ENCODE measurements at places on chromosomes 6 and 20.
A peak's percentile ranks its signal among the peaks of the same experiment; 100 is the strongest.

DNA sequence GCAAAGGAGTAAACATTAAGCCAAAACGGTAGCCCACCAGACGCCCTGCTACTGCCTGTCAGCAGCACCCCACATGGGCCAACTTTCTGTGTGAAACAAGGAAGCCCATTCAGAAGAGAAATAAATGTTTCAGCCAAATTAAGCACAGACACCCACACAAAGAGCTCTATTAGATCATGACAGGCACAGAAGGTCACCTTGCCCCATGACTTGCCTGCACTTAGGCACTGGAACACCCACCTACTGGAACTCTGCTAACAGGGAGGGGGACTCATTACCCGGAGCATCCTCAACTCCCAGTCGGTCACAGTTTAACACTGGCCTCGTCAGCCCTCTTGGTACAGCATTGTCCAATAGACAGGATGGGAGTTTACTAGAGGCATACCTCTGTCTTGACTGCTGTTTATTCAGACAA, 31.8 kb downstream of the GFOD1 start:
- no peak overlapping the region for H3K27ac ChIP-seq
- peaks cover 9% of the 10 kb centered on the region for H3K4me1 ChIP-seq
- DNase-seq, result no peak

GRCh38 chr6:1820165-1820564, 210.4 kb downstream of the FOXC1 start:
- H3K4me3 ChIP-seq, result no peak overlapping the region
- peaks cover 18% of the 10 kb centered on the region for H3K4me1 ChIP-seq
- no peaks in the 10 kb centered on the region for H3K27me3 ChIP-seq
- H3K27ac ChIP-seq, result no peak overlapping the region

GRCh38 chr6:81105998-81106397, 646.5 kb downstream of the TENT5A start:
- no peaks in the 10 kb centered on the region for H3K27me3 ChIP-seq
- H3K4me1 ChIP-seq, result no peaks in the 10 kb centered on the region
- no peaks in the 10 kb centered on the region for H3K36me3 ChIP-seq
- H3K27ac ChIP-seq, result no peak overlapping the region
- H3K4me3 ChIP-seq, result no peak overlapping the region

- H3K4me1 ChIP-seq, result peaks cover 10% of the 10 kb centered on the region
- no peaks in the 10 kb centered on the region for H3K27me3 ChIP-seq
- H3K4me3 ChIP-seq, result peak overlapping the region; percentile 88
- H3K27ac ChIP-seq, result no peak overlapping the region
Observed at GRCh38 chr20:33685328-33686099, 671 bp downstream of the E2F1 start.

- no peaks in the 10 kb centered on the region for H3K27me3 ChIP-seq
- H3K27ac ChIP-seq, result no peak overlapping the region
- no peak overlapping the region for H3K4me3 ChIP-seq
- H3K36me3 ChIP-seq, result no peaks in the 10 kb centered on the region
- H3K4me1 ChIP-seq, result peaks cover 16% of the 10 kb centered on the region
Observed at GRCh38 chr6:221531-222349, 70.5 kb upstream of the DUSP22 start.

GRCh38 chr6:8181951-8182845, 79.8 kb upstream of the EEF1E1 start:
- DNase-seq, result no peak
- H3K36me3 ChIP-seq, result no peaks in the 10 kb centered on the region
- H3K4me3 ChIP-seq, result no peak overlapping the region

DNA sequence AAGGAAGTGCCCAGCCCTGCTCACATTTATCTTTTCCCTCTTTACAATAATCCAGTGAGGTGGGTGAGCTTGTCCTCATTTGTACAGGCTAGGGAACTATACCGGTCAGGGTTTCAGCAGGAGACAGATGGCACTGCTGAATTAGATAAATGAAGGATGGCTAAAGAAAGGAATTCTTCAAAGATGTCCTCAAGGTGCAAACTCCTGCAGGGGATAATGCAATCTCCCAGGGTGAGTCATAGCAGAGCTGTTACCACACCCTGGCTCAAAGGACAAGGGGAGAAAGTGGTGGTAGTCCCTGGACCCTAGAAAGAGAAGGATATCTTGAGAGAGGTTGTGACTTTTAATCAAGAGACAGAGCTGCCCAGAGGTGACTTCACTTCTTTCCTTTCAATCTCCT, 66.7 kb downstream of the RFPL4B start:
- no peaks in the 10 kb centered on the region for H3K36me3 ChIP-seq
- DNase-seq, result no peak
- H3K4me1 ChIP-seq, result peaks cover 4% of the 10 kb centered on the region
- no peak overlapping the region for H3K4me3 ChIP-seq
- H3K27ac ChIP-seq, result no peak overlapping the region
- H3K27me3 ChIP-seq, result no peaks in the 10 kb centered on the region

DNA sequence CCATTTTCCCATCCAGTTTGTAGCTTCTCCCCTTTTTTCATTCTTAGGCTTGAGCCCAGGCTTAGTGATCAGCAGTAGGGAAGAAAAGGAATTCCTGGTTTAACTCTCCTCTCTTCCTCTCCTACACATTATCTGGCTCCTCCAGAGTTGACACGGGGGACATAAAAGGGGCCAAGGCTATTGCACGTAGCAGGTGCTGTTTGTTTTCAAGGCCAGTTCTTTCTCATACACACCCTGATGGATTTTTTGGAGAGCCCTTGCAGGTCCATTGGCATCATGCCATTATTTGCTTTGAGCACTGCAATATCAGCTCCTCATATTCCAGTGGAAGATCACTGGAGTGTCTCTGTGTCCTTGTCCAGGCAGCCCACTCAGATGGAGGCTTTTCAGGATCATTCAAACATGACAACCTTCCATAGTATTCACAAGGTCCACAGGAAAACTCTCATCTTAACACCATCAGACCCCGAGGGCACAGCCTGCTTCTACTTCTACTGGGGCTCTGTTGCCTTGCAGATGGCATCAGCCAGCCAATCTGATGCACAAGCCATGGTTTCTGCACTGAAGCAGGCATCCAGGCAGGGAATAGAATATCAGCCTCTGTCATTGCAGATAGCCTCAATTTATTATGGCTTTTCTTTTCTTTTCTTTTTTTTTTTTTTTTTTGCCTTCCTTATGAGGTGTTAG, 18.8 kb downstream of the PLCB4 start:
- H3K36me3 ChIP-seq, result no peaks in the 10 kb centered on the region
- no peak overlapping the region for H3K27ac ChIP-seq
- peaks cover 11% of the 10 kb centered on the region for H3K4me1 ChIP-seq
- H3K4me3 ChIP-seq, result no peak overlapping the region
- H3K27me3 ChIP-seq, result no peaks in the 10 kb centered on the region
- DNase-seq, result no peak

DNA sequence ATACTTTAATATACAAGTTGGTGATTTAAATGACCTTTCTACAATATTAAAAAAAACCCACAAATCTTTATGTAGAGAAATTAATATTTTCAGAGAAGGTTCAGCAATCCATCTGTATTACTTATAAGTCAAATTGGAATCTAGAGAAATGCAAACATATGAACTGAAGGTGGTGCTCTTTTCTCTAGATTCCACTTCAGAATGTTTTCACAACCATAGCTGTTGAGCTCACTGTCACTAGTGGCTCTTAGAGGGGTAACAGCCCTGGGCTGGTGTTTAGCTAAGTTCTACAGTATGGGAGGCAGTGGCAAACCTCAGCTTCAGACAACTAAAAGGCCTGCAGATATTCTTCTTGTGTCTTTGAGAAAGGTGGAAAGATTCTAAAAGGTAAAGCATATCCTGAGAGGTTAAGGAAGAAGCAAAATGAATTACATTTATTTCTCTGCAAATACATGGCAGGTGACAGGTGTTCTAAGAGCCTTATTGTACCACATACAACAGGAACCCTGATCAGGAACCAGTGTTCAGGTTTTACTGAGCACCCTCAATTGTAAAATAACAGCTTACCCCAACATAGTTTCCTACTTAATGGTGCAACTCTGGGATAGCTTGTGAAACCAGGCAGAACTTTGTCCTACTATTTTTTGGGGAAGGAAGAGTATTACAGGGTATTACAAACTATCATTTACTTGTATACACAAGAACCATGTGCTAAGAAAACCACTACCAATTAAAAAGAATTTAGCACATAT, 56.6 kb upstream of the SAMHD1 start:
- no peak for DNase-seq
- no peak overlapping the region for H3K27ac ChIP-seq
- H3K4me3 ChIP-seq, result no peak overlapping the region
- H3K27me3 ChIP-seq, result no peaks in the 10 kb centered on the region

GRCh38 chr20:37524859-37525708, 2.6 kb downstream of the BLCAP start:
- peaks cover 49% of the 10 kb centered on the region for H3K4me1 ChIP-seq
- H3K4me3 ChIP-seq, result peak overlapping the region; percentile 84
- H3K27me3 ChIP-seq, result no peaks in the 10 kb centered on the region
- no peak for DNase-seq
- no peaks in the 10 kb centered on the region for H3K36me3 ChIP-seq
- H3K27ac ChIP-seq, result no peak overlapping the region

- no peaks in the 10 kb centered on the region for H3K27me3 ChIP-seq
- no peak overlapping the region for H3K27ac ChIP-seq
- no peak overlapping the region for H3K4me3 ChIP-seq
- H3K4me1 ChIP-seq, result no peaks in the 10 kb centered on the region
Observed at GRCh38 chr6:45036103-45036502, 292.0 kb upstream of the RUNX2 start.

DNA sequence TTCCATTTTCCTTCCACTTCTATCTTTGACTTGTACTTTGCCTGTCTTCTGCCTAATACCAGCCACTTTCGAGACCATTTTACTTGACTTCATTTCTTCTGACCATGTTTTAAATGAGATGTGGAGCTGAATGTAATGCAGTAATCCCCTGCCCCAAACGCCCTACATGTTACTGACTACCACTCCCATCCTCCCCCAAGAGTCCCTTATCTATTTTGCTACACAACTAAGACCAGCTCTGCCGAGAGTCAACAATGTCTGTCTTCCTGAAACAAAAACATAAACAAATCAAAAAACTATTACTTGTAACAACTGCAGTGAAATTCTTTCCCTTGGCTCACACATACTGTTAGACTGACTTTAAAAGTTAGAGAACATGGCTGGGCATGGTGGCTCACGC, 27.1 kb upstream of the KIAA1586 start:
- H3K27me3 ChIP-seq, result no peaks in the 10 kb centered on the region
- no peak overlapping the region for H3K4me3 ChIP-seq
- no peak for DNase-seq
- H3K4me1 ChIP-seq, result 0 out of 2 replicates have a peak, but pooled peaks cover 9% of the 10 kb centered on the region
- no peak overlapping the region for H3K27ac ChIP-seq

DNA sequence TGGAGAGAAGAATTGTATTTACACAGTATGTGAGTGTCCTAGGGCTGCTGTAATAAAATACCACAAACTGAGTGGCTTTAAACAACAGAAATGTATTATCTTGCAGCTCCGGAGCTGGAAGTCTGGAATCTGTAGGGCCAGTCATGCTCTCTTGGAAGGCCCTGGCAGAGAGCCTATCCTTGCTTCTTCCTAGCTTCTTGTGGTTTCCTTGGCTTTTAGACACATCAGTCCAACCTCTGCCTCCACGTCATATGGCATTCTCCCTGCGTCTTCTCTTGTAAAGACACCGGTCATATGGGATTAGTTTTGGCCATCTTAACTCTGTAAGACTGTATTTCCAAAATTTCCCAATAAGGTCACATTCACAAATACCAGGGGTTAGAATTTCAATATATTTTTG, 10.8 kb downstream of the FNDC1 start:
- H3K27ac ChIP-seq, result no peak overlapping the region
- H3K4me1 ChIP-seq, result no peaks in the 10 kb centered on the region

- no peaks in the 10 kb centered on the region for H3K4me1 ChIP-seq
- DNase-seq, result no peak
- H3K4me3 ChIP-seq, result no peak overlapping the region
- H3K36me3 ChIP-seq, result no peaks in the 10 kb centered on the region
- H3K27me3 ChIP-seq, result no peaks in the 10 kb centered on the region
Observed at GRCh38 chr20:47984437-47984836, 199.2 kb upstream of the SULF2 start.

GRCh38 chr20:23503649-23504048, 12.7 kb downstream of the CST8 start:
- H3K27me3 ChIP-seq, result no peaks in the 10 kb centered on the region
- H3K36me3 ChIP-seq, result no peaks in the 10 kb centered on the region
- no peak for DNase-seq
- no peak overlapping the region for H3K4me3 ChIP-seq
- H3K27ac ChIP-seq, result no peak overlapping the region
- peaks cover 6% of the 10 kb centered on the region for H3K4me1 ChIP-seq

DNA sequence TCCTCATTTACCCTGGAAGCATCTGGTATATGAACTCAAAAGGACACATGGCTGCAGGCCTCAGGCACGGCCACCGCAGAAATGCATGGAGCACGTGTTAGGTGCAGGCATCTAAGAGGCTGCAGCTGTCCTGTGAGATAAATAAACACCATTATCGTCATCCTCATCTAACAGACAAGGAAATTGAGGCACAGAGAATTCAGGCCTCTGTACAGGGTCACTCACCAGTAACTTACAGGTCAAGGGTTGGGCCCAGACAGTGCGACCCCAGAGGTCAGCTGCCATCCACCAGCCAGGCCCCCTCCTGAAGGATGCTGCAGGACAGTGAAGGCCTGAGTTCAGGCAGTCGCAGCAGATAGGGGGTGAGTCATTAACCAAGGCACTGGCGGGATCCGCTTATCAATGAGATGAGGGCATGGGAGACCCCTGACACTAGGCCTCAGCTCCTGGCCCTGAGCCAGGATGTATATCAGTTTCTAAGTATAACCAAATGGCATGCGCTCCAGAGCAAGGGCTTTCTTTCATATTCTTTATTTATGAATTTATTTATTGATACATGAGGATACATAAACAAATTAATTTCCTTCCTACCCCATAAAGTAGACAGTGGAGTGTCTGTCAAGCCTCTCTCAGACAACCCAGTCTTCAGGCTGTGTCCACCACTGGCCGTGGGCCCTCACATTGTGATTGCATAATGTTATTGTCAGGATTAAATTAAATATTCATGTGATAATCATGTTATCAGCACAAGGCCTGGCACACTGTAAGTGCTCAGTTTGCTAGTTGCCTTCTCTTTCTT, 316.9 kb downstream of the QKI start:
- H3K36me3 ChIP-seq, result no peaks in the 10 kb centered on the region
- no peaks in the 10 kb centered on the region for H3K4me1 ChIP-seq
- H3K4me3 ChIP-seq, result no peak overlapping the region

GRCh38 chr20:60108397-60108796, 150.2 kb downstream of the CDH26 start:
- H3K36me3 ChIP-seq, result no peaks in the 10 kb centered on the region
- peaks cover 36% of the 10 kb centered on the region for H3K27me3 ChIP-seq
- no peak overlapping the region for H3K27ac ChIP-seq
- H3K4me3 ChIP-seq, result no peak overlapping the region
- no peaks in the 10 kb centered on the region for H3K4me1 ChIP-seq

Data from GM23338 (cell line).